ENCODE measurements at places on chromosomes 3 and 15. TPM values are rescaled to one million over a fixed set of nuclear protein-coding genes. Genes with fewer than 3 reads are reported as not detected.

Gene SPINT1
- 4.2 TPM for polyA plus RNA-seq

Gene MITF
- polyA plus RNA-seq, result not detected

Gene TGM4
- not detected for polyA plus RNA-seq

Gene TM6SF1
- not detected for polyA plus RNA-seq

Gene CLDN1
- not detected for polyA plus RNA-seq

Gene CCR9
- 0.31 TPM for polyA plus RNA-seq

Gene PLSCR2
- not detected for polyA plus RNA-seq

Gene BTLA
- polyA plus RNA-seq, result 18.5 TPM

Gene RPS27L
- polyA plus RNA-seq, result 86.8 TPM

Gene FOXL2NB
- not detected for polyA plus RNA-seq

Gene ALPK3
- polyA plus RNA-seq, result not detected

Measured in naive thymus-derived CD4-positive, alpha-beta T cell (primary cell).